ENCODE measurements at places on chromosomes 11 and 22.
A peak's percentile ranks its signal among the peaks of the same experiment; 100 is the strongest.

- DNase-seq = no peak
Measured at GRCh38 chr11:124955035-124955434, 1.0 kb downstream of the CCDC15 start.

GRCh38 chr11:34033399-34033798, 18.1 kb upstream of the CAPRIN1 start:
- DNase-seq = no peak

DNA sequence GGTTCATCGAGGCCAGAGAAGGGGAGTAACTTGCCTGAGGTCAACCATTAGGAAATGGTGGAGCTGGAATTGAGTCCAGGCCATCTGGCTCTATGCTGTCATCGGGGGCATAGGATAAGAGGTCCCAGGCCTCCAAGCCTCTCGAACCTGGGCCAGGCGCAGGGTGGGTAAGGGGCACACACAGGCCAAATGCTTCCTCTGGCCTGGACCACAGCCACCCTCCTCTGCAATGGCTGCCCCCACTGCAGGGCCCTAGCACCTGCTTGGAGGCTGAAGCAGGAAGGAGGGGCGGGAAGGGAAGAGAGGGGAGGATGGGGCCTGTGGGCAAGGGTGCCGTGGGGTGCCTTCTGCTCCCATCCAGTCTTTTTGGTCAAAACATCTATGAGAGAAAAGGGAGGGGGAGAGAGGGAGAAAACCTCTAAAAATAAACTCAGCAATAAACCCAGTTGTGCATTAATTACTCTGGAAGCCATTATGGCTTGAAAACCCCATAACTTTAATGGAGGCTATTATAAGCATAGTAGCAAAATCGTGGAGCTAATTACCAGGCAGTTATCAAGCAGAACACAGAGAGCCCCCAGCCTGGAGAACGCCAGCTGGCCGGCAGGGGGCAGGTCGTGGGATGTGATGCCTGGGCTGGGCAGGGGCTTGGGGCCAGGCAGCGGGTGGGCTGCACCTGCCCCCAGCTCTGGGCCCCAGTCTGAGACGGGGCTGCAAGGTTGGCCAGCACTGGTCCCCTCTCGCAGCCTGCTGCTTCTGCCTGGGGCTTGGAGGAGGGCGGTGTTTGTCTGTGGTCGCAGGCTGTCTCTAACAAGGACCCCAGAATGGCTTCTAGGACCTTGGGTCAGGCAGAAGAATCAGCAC, 21.1 kb downstream of the B3GAT1 start:
- DNase-seq = no peak

DNA sequence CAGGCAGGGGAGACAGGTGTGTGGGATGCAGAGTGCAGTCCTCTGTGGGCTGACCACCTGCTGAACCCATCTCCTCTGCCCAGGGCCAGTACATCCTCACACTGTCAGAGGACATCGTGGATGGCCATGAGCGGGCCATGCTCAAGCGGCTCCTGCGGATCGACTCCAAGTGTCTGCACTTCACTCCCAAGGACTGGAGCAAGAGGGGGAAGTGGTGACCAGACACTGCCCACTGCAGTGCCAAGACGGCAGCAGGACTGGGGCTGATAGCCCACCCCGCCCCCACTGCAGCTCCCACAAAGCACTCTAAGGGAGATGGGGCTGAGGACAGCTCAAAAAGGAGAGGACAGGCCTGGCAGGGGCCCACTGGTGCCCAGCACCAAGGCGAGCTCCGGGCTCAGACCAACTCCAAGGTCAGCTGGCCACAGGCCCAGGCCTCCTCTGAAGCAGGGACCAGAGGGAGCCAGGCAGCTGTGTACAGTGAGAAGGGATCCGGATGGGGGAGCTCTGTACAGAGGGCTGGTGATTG, 1.6 kb downstream of the RNASEH2C start:
- DNase-seq = no peak

GRCh38 chr11:118100691-118101232, 14.0 kb upstream of the SMIM35 start:
- DNase-seq = no peak

GRCh38 chr22:38238519-38239071, 34.2 kb downstream of the TMEM184B start:
- no peak for DNase-seq

DNA sequence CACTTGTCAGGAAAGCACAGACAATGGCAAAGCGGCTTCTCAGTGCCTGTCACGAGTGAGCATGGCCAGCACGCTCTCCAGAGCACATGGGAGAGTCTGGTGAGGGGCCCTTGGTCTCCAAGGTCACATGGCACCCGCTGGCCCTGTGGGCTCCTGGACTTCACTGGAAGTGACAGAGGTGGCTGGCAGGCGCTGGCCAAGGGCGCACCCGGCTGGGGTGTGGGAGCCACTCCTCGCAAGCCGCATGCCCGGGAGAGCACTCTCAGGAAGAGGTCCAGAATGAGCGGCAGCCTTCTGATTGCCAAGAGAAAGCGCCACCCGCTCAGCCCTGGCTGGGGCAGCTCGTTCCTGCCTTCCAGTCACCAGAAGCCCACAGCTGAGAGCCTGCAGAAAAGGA, 17.1 kb upstream of the MOB2 start:
- no peak for DNase-seq

- DNase-seq = no peak
Measured at GRCh38 chr11:111253131-111253530, 7.6 kb downstream of the POU2AF2 start.

DNA sequence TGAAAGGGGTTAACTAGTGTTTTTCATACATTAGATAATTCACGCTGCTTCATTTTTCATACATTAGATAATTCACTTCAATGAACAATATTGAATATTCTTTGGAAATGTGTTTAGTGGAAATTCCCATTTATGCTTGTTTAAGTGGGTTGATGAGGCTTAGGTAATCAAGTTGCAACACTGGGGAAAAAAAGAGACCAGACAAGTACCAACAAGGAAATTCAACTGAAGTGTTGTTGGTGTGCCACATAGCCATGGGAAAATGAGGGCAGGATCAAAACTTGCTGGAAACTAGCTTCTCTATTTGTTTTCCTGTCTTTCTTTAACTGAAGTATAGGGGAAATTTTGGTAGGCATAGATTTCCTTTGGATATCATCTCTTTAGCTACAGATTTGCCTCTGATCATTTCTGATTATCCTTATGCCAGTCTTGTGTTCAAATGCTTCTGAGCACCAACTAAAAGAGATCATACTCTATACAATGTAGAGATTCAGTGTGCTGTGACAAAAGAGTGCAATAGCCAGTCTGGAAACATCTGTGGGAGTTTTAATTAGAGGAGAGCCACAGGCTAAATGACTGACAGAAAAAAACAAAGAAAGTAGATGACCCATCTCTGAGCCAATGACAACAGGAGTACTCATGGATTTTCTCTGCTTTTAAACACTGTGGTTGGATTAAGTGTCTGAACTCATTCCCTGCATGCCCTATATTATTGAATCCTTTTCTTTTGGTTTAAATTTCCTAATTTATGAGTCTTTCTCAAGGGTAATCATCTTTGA, 67.6 kb upstream of the CTSC start:
- no peak for DNase-seq

GRCh38 chr11:59076876-59077571, 9.1 kb upstream of the GLYATL1B start:
- no peak for DNase-seq

DNA sequence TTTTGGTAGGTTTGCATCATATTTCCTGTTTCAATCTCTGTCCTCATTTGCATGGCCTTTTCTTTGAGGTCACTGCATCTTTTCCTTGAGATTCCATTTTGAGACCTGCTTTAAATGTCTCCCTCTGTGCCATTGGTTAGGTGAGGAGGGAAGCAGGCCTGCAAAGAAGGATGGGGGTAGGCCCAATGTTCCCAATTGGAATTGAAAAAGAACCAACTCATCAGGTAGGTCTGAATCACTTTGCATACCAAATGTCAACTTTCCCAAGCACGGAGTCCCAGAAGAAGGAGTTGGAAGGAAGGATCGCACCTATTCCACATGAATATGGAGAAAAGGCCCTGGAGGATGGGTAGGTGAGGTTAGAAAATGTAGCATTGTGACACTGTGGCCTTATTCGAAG, 318.5 kb downstream of the BLID start:
- no peak for DNase-seq

DNA sequence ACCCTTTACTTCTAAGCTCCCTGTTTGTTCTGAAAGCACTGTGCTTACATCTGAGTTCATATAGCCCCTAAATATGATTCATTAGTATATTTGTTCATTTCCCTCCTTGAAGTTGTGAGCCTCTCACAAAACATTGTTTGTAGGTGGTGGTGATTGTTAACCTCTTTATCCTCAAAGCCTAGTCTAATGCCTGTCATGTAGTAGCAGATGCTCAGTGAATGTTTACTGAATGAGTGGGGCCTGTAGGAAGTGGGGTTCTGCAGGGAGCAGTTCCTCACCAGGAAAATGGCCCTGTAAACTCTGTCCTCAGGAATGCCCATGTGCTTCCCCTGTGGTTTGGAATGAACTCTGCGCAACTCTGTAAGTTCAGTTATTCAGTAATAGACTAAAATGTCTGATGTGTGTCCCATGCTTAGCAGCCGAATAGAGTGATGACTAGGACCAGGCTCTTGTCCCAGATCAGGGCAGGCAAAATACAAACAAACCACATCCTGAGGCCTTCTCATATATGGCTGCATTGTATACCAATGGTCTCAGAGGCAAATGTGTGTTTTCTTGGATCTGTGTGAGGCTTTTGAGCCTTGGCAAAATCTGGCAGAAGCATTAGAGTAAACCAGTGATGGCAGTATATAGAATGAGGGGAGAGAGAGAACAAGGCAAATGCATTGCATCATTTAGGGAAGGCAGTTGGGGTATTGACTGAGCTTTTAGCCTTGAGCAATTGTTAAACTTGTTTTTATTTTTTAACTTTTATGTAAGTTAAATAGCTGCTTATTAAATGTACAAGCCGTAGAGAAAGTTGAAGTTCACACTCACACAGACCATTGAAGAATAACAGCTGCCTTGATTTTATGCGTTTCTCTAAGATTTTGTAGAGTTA, 91.4 kb upstream of the BIRC3 start:
- peak; percentile 44 for DNase-seq

GRCh38 chr22:28670161-28670560, 9.5 kb downstream of the TTC28 start:
- DNase-seq = no peak

- DNase-seq = peak; percentile 13
Measured at GRCh38 chr11:75450826-75451821, 18.1 kb upstream of the KLHL35 start.

DNA sequence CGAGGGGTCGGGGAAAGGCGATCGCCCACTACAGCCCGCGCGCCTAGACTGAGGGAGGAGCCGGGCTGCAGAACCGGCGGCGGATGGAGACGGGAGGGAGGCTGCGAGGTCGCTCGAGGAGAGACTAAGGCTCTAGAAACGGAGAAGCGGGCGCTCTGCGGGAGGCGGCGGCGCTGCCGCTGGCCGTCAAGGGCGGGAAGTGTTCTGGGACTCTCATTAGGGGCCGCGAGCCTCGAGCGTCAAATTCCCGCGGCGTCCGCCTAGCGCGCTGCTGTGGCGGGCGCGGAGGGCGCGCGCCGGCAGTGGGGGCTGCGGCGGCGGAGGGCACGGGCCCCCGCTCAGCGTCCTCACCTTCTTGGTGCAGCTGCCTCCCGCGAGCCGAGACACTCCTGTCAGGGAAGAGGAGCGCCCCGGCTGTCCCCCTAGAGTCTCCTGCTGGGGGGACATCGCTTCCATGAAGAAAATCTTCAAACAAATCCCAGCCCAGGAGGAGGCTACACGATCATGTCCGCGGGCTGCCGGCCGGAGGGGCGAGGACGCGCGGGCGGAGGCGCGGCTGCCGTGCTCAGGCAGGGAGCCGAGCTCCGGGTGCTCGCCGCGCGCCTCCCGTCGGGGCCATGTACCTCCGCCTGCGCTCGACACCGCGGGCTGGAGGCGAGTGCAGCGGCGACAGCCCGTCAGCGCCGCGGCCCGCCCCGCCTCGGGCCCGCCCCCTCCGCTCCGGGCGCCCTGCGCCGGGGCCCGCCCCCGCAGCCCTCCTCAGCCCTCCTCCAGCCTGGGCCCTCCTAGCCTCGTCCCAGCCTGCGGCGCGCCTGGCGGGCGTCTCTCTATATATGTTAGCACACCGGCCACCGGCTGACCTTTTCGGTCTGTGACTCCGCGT, at the start of gene ARHGAP20:
TSS of gene ARHGAP20 (minus strand) at position 662 of the 883 bp plus-strand sequence. CDS start at position 456, 206 bp downstream.
- peak; percentile 78 for DNase-seq

DNA sequence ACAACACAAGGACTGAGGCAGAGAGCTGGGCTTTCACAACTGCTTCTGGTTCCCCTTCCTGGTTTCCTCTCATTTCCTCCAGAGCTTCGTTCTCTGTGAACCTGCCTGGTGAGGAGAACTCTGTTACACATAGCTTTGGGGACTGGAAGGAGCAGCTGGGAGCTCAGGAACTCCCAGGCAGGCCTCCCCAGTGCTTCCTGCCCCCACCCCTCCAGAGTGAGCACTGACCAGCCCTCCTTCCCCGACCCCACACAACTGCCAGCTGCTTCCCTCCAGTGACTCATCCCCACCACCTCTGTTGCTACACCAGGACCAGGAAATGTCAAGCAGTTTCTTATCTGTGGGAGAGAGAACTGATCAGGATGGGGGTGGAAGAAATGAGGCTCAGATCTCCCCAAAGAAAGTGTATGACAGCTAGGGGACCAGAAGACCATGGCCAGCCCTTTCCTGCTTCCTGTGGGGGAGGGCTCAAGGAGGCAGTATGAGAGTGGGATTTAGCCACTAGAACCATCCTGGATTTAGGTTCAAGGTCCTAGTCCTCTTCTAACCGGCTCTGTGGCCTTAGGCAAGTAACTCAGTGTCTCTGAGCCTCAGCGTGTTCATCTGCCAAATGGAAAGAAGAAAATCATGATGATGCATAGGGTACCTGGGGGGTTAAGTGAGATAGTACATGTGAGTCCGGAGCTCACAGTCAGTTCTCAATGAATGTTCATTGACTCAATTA, 4.5 kb upstream of the TP53I11 start:
- DNase-seq = no peak

GRCh38 chr11:34600339-34601084, 20.4 kb upstream of the EHF start:
- no peak for DNase-seq

DNA sequence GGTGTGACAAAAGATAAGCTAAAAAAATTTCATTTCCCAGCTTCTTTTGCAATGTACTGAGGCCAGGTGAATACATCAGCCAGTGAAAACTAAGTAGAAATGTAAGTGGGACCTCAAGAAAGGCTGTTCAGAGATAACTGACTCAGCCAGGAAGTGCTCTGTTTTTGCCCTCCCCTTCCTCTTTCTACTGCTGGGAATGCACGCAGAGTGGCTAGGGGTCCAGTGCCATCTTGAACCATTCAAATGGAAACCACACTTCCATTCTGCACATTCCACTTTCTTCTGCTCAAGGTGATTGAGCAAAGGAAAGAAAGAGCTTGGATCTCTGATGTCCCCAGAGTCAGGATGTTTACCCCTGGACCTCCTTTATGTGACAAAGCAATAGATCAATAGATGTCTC, 27.8 kb upstream of the LMO2 start:
- DNase-seq = no peak

All from SW 1271 (cell line).